Vagina (tissue), 2 donors: ENCODE measurements at places on chromosomes 3 and 15. TPM values are rescaled to one million over a fixed set of nuclear protein-coding genes. Genes with fewer than 3 reads are reported as not detected.

GOLGA6L9 gene
- total RNA-seq, result 9.3 TPM

GCSAM gene
- 1.5 TPM for total RNA-seq

ARHGAP11A gene
- total RNA-seq, result 7.4 TPM

ASB14 gene
- total RNA-seq, result not detected
